ENCODE measurements at places on chromosomes 16 and 17.

- DNase-seq, result no peak
Observed at GRCh38 chr16:53985861-53986260, 281.9 kb downstream of the FTO start.

GRCh38 chr17:57872536-57872935 lies 22.7 kb upstream of the MRPS23 start:
- DNase-seq, result no peak

DNA sequence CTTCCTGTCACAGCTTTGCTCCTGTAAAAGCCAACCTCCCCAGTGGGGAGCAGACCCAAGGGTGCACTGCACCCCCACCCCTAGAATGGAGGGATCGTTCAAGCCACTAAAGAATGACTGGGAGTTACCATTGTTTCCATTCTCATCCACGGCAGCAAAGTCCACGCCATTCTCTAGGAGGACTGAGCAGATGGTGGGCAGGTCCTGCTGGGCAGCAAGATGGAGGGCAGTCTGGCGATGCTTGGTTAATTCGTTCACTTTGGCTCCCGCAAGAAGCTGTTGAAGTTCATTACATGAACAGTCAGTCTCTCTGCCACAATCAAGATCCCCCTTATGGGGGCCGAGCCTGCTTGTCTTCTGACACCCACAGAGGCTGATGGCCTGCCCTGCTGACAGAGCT lies 30.8 kb downstream of the CYB5D2 start:
- no peak for DNase-seq

- DNase-seq, result peak; percentile 58
Observed at GRCh38 chr17:10162096-10162495, 36.3 kb downstream of the GAS7 start.

DNA sequence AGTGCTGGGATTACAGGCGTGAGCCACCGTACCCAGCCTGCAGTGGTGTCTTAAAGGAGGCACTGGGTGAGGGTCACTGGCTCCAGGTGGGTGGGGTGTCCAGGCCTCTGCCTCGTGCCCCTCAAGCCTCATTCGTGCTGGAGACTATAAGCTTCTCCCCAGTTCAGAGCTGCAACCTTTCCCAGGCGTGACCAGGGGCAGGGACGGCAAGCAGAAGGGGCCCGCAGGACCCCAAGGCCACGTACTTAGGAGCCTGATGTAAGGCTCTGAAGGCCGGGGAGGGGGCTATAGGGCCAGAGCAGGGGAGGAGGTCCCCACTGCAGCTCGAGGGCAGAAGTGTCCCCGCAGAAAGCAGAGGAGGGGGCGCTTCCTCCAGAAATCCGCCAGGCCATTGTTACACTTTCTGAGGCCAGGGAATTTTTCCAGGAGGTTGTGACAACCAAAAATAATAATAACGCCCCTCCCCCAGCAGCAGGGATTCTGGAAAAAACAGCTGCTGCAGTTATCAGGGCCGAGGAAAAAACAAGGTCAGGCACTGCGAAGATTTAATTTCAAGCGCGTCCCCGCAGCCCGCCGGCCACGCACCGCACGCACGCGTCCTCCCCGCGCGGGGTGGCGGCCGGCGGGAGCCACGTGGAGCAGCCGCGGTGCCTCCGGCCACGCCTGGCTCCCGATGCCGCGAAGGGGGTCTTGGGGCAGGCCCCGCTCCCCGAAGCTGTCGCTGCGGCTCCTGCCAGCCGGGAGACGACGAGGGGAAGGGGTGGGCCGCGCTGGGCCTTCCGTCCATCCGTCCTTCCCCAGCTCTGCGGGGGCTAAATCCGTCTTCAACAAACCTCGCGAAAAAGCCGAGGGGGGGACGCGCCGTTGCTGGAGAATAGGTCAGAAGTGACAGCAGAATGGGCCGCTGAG lies 45.8 kb upstream of the SLC38A10 start:
- DNase-seq, result no peak

DNA sequence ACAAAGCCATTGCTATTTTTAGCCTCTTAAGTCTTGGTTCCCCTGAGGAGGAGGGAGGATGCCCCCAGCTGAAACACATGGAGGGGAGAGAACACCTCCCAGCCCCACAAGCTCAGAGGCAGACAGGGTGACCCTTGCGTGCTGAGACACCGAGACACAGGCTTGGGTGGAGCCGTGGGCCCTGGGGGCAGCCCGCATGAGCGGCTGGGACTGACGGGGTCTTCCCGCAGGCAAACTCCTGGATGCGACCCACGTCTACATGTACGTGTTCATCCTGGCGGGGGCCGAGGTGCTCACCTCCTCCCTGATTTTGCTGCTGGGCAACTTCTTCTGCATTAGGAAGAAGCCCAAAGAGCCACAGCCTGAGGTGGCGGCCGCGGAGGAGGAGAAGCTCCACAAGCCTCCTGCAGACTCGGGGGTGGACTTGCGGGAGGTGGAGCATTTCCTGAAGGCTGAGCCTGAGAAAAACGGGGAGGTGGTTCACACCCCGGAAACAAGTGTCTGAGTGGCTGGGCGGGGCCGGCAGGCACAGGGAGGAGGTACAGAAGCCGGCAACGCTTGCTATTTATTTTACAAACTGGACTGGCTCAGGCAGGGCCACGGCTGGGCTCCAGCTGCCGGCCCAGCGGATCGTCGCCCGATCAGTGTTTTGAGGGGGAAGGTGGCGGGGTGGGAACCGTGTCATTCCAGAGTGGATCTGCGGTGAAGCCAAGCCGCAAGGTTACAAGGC lies 9.8 kb downstream of the SLC16A3 start:
- peak; percentile 70 for DNase-seq

GRCh38 chr17:28549236-28550132 lies 2.9 kb downstream of the UNC119 start:
- DNase-seq, result peak; percentile 82

- DNase-seq, result no peak
Observed at GRCh38 chr17:59492091-59492451, 73.3 kb upstream of the DHX40 start.
